Choroid plexus epithelial cell (primary cell): ENCODE measurements at places on chromosomes 11 and 22.

- no peak for DNase-seq
Observed at GRCh38 chr11:119391275-119391674, 9.8 kb upstream of the USP2 start.

DNA sequence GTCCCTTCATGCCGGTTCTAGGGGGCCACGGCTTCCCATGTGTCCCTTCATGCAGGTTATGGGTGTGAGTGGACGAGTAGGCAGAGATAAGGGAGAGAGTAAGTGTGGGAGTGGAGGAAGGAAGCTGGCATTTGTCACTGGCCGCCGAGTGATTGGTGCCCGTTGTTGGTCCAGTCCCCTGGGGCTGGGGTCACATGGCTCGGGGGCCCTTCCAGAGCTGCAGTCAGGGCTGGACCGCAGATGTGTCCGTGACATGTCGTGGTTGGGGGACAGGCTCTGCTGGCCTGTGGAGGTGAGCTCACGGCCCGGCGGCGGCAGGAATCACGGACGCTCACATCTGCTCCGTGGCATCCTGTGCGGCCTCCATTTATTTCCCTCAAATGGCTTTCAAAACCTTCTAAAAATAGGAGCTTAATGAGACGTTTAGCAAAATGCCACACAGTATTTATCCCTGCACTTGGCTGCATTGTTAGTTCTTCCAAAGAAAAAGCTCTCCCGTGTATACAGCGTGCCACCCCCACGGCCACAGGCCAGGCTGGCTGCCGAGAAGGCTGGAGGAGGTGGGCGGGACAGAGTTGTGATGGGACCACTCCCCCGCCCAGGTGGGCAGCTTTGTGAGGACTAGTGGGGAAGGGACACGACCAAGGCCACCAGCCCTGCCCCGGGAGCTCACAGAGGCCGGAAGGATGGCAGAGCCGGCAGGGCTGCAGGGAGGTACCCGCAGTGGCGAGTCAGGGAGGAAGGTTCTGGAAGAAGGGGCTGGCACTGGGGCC lies 386.7 kb downstream of the TBC1D22A start:
- DNase-seq: no peak

- DNase-seq: peak; percentile 61
Observed at GRCh38 chr11:8867931-8868631, 42.9 kb upstream of the AKIP1 start.

- DNase-seq: peak; percentile 96
Observed at GRCh38 chr22:31585161-31585859, 76.7 kb downstream of the PISD start.

DNA sequence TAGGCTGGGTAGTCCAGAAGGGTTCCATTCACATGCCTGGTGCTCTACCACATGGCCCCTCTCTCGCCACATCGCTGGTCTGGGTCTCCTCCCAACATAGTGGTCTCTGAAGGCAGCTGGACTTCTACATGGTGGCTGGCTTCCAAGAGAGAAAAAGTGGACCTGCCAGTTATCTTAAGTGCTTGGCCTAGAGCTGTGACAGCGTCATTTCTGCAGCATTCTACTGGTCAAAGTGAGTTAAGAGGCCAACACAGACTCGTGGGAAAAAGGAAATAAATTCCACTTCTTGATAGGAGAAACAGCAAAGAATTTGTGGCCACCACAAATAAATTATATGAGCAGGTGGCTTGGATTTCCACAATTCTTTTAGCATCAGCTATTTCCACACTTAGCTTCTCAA lies 21.0 kb upstream of the BARX2 start:
- no peak for DNase-seq

DNA sequence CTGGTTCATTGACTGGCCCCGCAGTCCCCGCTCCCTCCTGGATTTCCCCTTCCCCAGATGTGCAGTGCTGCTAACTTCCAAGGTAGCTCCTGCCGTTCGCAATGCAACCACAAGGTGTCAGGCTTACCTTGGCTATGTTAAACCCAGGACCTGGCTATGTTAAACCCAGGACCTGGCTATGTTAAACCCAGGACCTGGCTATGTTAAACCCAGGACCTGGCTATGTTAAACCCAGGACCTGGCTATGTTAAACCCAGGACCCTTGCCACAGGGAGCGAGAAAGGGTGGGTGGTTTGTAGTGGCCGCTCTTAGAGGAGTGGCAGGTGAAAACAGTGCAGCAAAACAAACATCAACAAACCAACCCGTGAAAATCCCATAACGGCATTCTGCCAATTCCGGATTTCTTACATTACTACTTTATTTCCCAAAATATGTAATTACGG lies 2.9 kb upstream of the ADAMTS8 start:
- DNase-seq: peak; percentile 82

- DNase-seq: no peak
Observed at GRCh38 chr22:29748248-29748893, 18.4 kb downstream of the ZMAT5 start.

DNA sequence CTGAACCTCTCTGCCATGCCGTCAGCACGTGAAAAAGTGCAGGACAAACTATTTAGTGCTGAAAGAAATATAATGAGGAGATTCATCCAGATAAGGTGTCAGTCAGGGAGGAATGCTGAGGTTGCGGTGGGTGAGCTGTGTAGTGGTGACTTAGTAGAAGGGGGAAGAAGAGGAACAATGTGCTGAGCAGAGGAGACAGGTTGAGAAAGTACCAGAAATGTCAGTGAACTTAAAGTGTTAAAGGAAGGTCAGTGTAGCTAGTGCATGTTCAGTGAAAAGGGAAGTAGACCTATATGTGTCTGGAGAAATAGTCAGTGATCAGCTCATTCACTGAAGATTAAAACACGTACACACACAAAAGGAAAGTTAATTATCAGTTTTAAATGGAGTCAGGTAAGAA lies 237.6 kb upstream of the CCDC179 start:
- DNase-seq: no peak

GRCh38 chr11:406796-407650 lies 7.8 kb downstream of the SIGIRR start:
- peak; percentile 82 for DNase-seq

DNA sequence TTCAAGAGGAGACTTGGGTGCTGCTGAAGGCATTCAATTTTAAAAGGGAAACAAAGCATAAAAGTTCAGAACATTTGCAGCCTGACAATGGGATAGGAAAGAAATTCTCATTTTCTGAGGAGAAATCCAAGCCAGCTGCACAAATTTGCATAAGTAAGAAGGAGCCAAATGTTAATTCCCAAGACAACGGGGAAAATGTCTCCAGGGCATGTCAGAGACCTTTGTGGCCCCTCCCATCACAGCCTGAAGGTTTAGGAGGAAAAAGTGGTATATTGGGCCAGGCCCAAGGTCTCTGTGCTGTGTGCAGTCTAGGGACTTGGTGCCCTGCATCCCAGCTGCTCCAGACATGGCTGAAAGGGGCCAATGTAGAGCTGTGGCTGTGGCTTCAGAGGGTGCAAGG lies 12.7 kb upstream of the OR51F1 start:
- DNase-seq: no peak

GRCh38 chr11:131056036-131056435 lies 139.8 kb upstream of the SNX19 start:
- DNase-seq: no peak

- DNase-seq: no peak
Observed at GRCh38 chr11:69051381-69052342, 2.9 kb downstream of the TPCN2 start.

GRCh38 chr11:57981536-57981935 lies 42.1 kb upstream of the OR9Q1 start:
- no peak for DNase-seq

DNA sequence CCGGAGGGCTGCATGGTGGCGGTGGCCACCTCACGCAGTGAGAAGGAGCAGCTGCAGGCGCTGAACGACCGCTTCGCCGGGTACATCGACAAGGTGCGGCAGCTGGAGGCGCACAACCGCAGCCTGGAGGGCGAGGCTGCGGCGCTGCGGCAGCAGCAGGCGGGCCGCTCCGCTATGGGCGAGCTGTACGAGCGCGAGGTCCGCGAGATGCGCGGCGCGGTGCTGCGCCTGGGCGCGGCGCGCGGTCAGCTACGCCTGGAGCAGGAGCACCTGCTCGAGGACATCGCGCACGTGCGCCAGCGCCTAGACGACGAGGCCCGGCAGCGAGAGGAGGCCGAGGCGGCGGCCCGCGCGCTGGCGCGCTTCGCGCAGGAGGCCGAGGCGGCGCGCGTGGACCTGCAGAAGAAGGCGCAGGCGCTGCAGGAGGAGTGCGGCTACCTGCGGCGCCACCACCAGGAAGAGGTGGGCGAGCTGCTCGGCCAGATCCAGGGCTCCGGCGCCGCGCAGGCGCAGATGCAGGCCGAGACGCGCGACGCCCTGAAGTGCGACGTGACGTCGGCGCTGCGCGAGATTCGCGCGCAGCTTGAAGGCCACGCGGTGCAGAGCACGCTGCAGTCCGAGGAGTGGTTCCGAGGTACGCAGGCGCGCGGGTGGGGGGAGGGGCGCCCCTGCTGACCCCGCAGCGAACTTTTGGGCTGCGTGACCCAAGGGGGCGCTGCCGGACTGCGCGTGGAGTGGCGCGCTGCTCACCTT lies 670 bp downstream of the NEFH start:
- DNase-seq: peak; percentile 71

DNA sequence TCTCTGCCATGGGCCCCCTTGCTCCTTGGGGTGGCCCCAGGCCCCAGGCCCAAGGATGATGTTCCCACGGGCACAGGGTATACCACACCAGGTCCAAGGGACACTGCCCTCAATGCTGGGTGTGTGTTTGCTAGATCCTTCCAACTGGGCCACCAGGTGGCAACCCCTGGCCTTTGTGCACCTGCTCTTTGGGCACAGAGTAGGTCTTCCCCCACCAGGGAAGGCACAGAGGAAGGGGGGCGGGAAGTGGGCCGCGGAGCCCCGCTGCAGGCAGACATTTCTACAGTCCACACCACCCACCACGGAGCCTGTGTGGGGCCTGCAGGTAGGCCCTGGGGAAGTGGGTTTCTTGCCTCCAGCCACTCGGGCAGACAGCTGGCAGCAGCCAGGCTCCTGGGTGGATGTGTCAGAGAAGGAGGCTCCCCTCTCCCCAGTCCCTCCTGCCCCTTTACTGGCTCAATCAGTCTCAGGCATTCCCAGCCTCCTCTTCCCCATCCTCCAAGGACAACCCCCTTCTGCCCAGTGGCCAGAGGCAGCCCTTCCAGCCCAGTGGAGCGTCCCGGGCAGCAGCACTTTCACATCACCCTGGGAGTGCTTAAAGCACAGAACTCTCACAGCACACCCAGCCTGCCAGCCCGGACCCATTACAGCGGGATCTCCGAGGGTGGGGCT lies 21.6 kb downstream of the MAFF start:
- DNase-seq: no peak

DNA sequence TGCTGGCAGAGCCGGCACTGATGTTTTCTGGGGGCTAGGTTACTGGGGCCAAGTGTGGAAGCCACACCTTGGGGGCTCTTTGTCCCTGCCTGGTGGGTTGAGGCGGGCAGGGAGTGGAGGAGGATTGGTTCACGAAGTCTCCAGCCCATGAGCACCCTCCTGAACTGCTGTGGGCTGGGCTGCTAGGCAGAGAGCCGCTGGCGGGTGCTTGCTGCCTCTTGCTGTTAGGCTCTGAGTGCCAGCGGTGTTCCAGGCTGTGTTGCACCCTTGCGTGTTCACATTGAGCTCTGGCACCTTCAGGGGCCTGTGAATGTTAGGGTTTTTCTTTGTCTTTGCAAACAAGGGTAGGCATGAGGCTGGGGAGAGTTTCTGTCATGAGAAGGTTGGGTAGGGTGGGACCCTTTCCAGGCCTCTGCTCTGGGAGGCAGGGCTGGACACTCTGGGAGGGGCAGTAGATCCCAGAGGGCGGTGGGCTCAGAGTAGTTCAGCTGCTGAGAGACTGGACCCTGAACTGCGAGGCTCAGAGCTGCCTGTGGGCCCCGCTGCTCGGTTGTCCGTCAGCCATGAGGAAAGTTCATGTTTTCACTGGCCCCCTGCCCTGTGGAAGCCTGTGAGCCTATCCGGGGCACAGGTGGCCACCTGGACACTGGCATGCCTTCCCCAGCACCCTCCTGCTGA lies 24.0 kb upstream of the TMEM191C start:
- DNase-seq: no peak

DNA sequence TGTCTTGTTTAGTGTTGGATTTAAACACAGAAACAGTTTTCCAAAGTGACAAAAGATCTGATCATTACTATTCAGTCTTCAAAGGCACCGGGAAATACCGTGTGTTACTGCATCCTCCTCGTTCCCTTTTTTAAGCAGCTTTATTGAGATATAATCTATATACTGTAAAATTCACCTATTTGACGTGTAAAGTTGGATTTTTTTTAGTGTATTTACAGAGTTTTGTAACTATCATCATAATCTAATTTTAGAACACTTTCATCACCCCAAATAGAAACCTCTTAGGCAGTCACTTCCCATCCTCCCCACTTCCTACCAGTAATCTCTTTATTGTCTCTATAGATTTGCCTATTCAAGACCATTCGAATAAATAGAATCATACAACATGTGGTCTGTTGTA lies 1.4 kb downstream of the ANO5 start:
- no peak for DNase-seq

DNA sequence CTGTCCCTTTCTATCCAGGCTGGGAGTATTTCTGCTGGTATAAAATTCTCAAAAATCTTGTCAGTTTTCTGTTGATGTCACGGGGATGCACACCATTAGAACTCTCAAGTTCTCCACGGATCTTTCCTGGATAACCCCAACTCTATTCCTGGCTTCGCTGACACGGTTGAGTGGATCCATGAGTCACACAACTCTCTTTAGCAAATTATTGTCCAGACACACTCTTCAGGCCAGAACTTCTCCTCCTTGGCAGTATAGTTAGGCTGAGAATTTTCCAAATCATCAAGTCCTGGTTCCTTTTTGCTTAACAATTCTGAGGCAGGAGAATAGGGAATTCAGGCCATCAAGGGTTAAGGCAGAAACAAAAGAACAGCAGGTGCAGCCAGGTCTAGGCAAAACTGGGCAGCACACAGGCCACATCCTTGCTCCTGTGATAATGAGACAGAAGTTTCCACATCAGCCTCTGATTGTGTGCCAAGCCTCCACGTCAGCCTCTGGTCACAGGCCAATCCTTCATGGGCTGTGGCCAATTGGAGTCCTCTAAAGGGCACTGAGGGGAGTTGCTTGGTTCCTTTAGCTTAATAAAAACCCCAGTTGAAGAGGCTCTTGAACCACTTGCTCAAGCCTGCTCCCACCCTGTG lies 5.7 kb upstream of the ACAT1 start:
- peak; percentile 89 for DNase-seq

GRCh38 chr22:49544286-49544685 lies 283.4 kb downstream of the BRD1 start:
- no peak for DNase-seq

DNA sequence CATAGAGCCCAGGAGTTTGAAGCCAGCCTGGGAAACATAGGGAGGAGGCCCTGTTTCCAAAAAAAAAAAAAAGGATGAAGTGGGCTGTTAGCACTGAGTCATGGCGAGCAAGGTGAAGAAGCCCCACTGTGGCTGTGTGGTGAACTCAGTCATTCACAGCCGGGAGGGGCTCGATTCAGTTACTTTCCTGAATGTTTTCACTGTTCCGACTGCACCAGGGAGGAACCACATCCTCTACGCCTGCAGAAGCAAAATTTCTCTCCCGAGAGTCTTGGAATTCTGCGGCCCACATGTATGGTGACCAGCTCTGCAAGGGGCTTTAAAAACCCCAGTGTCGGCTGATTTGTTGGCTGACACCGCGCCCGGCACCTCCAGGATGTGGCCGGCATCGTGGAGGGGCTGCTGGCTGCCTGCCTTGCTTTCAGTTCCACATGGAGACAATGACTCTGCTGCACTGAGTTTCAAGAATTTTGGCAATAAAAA lies 27.8 kb upstream of the GRAMD4 start:
- peak; percentile 81 for DNase-seq
